ENCODE measurements at places on chromosomes 4 and X. TPM values are rescaled to one million over a fixed set of nuclear protein-coding genes. Genes with fewer than 3 reads are reported as not detected.
A peak's percentile ranks its signal among the peaks of the same experiment; 100 is the strongest.

DNA sequence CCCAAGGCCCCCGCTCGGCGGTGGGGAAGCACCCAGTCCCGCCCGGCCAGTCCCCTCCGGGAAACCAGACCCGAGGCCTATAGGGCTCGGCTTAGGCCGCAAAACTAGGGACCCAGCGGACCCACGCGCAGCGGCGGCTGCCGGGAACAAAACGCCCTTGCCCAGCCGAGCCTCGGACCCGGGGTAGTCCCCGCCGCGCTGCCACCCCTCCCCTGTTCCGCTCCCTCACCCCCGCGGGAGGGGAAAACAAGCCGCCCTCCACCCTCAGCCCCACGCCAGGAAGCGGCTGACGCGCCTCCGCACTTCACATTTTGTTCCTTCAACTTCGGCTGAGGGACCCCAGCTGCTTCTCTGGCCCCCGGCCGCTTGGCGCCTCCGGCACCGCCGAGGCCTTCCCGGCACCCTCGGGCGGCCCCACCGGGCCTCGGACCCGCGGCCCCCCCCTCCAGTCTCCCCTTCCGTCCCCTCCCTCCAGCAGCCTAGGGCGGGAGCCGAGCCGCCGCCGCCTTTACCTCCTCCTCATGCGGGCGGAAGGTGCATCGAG is 694 bp downstream of the PDS5A start:
- peak; percentile 71 for DNase-seq

GRCh38 chr4:48178931-48179330 is 44.9 kb upstream of the TXK start:
- no peak for DNase-seq

GRCh38 chr4:121326597-121326996 is 54.2 kb downstream of the QRFPR start:
- DNase-seq: no peak

- DNase-seq: no peak
Measured at GRCh38 chrX:78237127-78237526, 90.3 kb downstream of the CYSLTR1 start.

- no peak for DNase-seq
Measured at GRCh38 chr4:18198653-18199052, 177.1 kb upstream of the LCORL start.

GRCh38 chr4:143554728-143555597 is 41.5 kb downstream of the SMARCA5 start:
- no peak for DNase-seq

DNA sequence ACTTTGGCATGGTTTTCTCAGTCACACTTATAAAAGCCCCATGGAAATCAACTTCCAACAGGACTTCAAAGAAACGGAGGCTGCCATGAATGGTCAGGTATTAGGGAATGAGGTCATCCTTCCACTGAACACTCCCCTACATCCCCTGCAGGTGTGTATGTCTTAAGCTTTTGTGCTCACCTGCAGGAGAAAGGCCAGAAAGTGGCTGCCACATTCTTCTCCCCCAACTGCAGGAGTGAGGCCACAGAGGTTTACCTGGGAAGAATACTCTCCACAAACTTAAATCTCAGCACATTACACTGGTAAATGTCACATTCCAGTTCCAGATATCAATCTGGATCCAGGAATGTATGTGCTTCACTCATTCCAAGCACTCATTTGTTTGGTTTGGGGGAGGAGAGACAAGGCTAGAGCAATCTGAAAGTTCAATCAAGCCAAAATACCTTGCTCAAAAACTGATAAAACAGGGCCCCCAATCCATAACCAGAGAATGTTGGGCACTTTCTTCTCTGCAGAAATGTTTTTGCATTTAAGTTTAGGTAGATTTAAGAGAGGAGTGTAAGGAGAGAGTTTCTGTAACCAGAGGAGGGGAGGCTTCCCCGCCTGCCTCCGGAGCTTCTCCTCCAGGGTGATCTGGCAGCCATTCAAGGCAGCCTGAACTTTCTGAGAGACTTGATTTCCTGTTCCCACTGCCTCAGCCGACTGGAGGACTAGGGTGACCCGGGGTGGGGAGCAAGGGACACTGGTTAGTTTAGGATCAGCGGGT is 15.4 kb downstream of the FAM9C start:
- DNase-seq: peak; percentile 72

DNA sequence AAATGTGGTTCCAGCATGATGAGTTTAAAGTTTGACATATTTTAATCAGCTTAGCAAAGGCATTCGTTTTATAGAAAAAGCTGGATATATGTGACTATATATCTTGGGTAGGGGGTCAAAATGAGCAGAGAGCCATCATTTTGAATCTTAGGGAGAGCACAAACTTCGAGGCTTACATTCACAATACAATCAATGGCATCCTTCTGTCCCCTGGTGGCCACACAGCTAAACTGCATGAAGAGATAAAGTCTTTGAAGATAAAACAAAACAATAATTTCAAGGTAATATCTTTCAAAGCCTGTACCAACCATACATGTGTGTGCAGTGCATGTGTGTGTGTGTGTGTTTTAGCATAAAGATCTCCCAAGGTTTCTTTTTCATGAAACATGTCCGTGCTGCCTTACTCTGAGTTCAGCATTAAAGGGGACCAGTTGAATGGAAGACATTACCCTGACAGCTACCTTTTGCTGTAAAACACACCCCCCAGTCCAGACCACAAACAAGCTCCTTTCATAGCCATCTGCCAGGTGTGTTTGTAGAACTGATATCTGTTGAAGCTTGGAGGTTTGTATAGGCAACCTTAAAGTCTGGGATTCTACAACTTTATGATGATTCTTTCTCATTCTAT is 22.0 kb downstream of the DYNLT3 start:
- DNase-seq: peak; percentile 60

- DNase-seq: no peak
Measured at GRCh38 chr4:174789657-174790056, 39.4 kb downstream of the GLRA3 start.

- no peak for DNase-seq
Measured at GRCh38 chrX:10121787-10122186, 35.0 kb upstream of the CLCN4 start.

DNA sequence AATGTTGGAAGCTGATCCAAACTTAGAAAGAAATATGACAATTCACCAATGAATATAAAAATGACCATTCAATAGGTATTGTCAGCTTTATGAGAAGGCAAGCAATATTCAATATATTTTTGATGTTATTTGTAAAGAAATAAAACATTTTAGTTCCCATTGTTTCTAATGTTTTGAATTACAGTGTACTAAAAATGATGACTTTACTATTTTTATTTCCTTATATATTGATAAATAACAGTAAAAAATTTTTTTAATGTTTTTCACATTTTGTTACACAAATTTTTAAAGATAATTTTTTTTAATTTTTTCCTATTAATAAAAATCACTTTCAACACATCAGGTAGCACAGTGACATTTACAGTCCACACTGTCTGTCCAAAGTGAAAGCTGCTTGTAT is 565.5 kb upstream of the FAM241A start:
- no peak for DNase-seq

Gene ALAS2
- 65.2 TPM for total RNA-seq

Gene MAB21L2
- total RNA-seq: 0.13 TPM

All from sciatic nerve (tissue), 2 donors.